Activated CD8-positive, alpha-beta T cell treated with anti-CD3 and anti-CD28 coated beads for 36 hours (primary cell): ENCODE measurements at places on chromosomes 7 and 10. TPM values are rescaled to one million over a fixed set of nuclear protein-coding genes. Genes with fewer than 3 reads are reported as not detected.

SFTPD gene
- not detected for total RNA-seq

CYP3A7 gene
- total RNA-seq = not detected

GRCh38 chr10:110147961-110148360 is 59.4 kb upstream of the MXI1 start:
- peak; percentile 36 for DNase-seq

DNA sequence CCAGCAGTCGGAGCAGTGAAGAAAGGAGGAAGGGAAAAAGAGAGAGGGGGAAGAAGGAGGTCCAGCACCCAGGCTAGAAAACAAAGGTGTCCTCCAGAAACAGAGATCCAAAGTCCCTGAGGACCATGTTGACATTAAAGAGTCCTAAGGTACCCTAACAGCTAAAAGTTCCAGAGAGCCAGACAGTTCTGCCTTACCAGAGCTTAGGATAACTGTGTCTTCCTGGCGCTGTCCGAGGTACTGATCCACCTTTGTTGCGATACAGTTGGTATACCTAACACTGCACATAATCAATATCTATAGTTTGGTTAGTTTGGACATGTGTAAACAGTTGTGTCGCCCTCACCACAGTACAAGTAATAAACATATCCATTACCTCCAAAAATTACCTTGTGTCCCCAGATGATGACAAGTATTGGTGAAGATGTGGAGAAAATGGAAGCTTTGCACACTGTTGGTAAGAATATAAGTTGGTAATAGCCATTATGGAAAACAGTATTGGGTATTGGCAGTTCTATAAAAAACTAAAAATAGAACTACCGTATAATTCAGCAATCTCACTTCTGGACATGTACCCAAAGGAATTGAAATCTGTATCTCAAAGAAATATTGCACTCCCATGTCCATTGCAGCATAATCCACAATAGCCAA is 59.8 kb downstream of the GRID1 start:
- DNase-seq = peak; percentile 49

DNA sequence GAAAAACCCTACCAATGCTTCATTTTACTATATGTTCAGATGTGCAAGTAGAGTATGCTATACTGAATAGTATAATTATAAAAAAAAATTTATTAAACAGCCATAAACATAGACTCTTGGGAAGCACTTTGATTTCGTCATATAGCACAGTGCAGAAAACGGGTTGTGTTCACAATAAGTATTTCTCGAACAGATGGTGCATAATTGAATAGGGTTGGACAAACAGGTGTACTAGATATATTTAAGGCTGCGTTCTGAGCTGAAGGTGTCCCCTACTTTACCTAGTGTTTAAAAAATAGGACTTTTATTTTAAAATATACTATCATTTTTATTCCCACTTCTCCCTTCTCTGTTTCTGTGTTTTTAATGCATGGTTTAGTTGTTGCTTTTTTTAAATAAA is 841.5 kb downstream of the ANKRD7 start:
- no peak for DNase-seq

GRCh38 chr10:3782146-3782450 is 2.9 kb downstream of the KLF6 start:
- DNase-seq = no peak
